ENCODE measurements at places on chromosomes 1 and 21. TPM values are rescaled to one million over a fixed set of nuclear protein-coding genes. Genes with fewer than 3 reads are reported as not detected.

Gene ADGRL2
- total RNA-seq = 76.4 TPM

Gene VANGL2
- total RNA-seq = 62.5 TPM

DNA sequence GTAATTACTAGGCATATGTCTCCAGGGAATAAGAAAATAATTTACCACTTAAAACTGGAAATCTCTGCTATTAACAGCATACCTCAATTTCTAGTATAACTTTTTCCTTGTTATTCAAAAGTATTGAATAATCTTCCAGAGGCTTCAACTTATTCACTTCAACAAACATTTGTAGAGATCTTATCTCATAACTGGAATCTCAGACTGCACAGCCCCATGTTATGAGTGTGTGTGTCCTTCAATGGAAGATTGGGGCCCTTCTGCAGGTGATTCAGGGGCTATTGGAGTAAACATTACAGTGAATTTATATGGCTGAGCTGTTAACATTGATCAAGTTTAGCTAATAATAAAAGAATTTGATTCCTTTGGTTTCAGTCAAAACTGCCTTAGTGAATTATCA is 946.1 kb downstream of the TTLL7 start:
- H3K27me3 ChIP-seq = no peaks in the 10 kb centered on the region
- H3K4me1 ChIP-seq = peaks cover 16% of the 10 kb centered on the region
- no peak overlapping the region for H3K27ac ChIP-seq

DNA sequence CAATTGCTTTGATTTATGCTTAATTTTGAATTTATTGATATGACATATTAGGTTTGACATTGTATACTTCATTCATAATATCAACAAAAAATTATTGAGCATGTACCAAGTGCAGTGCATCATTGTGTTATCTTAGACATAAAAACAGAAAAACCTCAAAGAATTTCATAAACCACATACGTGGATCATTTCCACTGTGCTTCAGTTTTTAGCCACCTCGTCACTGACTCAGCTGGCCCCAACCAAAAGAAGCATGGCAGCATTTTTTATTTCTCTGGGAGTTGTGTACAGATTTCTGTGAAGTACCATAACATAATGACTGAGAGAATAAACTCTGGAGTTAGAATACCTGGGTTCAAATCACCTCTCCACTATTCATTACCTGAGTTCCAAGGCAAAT is 95.6 kb upstream of the C1orf87 start:
- H3K36me3 ChIP-seq = no peaks in the 10 kb centered on the region
- H3K4me3 ChIP-seq = no peak overlapping the region
- no peak for DNase-seq
- no peaks in the 10 kb centered on the region for H3K27me3 ChIP-seq
- H3K4me1 ChIP-seq = no peaks in the 10 kb centered on the region
